Cardiac muscle cell (in vitro differentiated cells and primary cell): ENCODE measurements at places on chromosomes 1 and 21. TPM values are rescaled to one million over a fixed set of nuclear protein-coding genes. Genes with fewer than 3 reads are reported as not detected.
A peak's percentile ranks its signal among the peaks of the same experiment; 100 is the strongest.

- DNase-seq = peak; percentile 72
These were observed at the start of gene KIRREL1 for GRCh38 chr1:157993147-157993917. Gene KIRREL1, plus strand, starts transcription at chr1:157993645. Its CDS starts 32 bp downstream, at chr1:157993677.

HORMAD1 gene
- not detected in 2 replicates for polyA plus RNA-seq

DNAJC28 gene
- polyA plus RNA-seq = 4.8 and 6.6 TPM in 2 replicates

TDRD10 gene
- polyA plus RNA-seq = 0.54 and 1.0 TPM in 2 replicates

GRCh38 chr1:10117865-10118264, 85.1 kb downstream of the UBE4B start:
- no peak for DNase-seq

GRCh38 chr1:174911606-174912005, 88.1 kb upstream of the CACYBP start:
- DNase-seq = no peak

DNA sequence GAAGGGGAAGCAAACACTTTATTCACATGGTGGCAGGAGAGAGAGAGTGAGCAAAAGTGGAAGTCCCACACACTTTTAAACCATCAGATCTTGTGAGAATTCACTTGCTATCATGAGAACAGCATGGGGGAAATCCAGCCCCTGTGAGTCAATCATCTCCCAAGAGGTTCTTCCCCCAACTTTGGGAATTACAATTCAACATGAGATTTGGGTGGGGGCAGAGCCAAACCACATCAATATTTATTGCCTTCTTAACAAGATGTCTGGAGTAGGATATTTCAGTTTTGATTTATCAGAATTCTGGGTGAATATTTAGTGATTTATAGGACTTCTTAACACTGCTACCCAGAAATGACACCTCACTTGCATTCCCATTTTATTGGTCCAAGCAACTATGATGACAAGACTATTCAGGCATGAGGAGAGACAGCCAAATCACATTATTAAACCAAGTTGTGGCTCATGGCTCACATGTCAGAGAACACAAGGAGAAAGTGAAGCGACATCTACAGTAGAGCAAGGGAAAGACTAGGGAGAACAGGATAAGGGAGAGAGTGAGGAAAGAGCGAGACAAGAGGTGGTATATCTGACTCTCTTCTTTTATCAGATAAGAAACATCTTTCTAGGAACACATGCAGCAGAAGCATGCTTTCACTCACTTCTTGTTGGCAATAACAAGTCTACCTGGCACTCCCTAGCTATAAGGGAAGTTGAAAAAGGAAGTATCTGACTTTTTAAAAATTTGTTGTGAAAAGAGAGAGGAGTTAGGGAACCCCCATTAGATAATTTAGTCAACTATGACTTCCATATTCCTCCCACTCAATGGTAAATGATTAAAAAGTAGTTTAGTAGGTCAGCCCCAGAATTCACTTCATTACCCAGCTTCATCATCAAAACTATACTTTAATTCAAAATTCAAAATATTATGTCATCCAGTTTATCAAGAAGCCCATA, 36.6 kb upstream of the PTPRC start:
- no peak for DNase-seq

DNA sequence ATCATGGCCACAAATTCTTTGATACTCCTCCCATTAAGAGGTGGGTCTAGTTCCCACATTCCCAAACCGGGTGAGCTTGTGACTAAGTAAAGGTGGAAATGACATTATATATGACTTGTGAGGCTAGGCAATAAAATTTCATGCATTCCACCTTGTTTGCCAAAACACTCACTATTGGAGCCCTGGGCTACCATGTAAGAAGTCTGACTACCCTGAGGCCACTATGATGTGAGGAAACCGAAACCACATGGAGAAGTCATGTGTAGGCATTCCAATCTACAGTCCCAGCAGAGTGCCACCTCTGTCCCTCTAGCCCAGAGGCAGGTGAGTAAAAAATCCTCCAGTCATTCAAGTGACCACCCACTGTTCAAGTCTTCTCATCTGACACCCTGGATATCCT, 17.9 kb upstream of the SMG7 start:
- no peak for DNase-seq

- no peak for DNase-seq
These were observed 107.7 kb upstream of the ZNHIT6 start for GRCh38 chr1:85815906-85816305.

GRCh38 chr21:31220575-31220974, 123.5 kb downstream of the TIAM1 start:
- DNase-seq = peak; percentile 52

DNA sequence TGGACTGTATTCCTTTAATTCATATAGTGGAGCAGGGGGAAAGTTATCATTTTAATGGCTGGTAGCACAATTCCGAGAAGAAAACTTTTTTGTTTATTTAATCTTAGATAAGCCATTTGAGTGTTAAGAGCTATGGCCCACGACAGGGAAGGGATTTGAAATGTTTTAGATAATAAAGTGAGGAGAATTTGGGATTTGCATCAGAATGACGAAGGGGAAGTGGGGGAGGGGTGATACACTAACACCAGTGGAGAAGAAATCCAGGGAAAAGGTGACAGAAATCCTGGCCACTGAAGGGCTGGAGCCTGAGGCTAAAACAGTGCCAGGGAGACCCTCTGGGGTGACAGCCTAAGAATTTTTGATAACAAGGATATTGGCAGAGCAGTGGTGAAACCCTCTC, 21.0 kb downstream of the LEPR start:
- no peak for DNase-seq

DNA sequence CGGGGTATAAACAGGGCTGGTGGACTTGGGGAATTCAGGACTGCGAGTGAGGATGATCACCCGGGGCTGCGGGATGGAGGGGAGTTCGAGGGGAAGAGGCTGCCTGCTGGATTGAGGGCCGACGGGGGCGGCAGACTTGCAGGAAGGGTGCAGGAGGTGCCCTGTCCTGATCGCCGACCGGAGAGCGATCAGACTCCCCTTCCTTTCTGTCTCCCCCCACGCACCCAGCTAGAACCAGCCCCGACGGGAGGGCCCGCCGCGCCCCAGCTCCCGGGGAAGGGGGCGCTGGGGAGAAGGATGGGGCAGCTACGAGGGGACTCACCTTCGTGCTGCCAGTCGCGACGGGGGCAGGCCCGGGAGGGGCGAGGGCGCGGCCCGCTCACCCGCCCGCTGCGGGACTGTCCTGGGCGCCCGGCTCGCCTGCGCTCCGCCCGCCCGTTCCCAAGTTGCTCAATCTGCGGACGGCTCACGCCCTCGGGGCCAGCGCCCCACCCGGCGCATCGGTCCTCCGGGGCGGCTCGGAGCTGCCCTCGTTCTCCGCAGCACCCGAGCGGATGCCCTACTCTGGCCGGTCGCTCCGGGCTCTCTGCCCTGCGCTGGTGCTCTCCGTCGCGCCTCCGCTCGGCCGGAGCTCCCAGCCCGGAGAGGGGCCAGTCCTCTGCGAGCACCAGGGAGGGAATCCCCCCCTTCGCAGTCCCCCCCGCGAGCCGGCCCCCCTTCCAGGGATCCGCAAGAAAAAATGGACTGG, at the start of gene RSPO1:
Gene RSPO1 (minus strand): TSS at position 649 of the 748 bp plus-strand sequence. CDS start 5,231 bp downstream, outside the sequence.
- DNase-seq = peak; percentile 23

- DNase-seq = no peak
These were observed 239.3 kb upstream of the NEGR1 start for GRCh38 chr1:72521659-72522058.

- no peak for DNase-seq
These were observed 100.6 kb upstream of the ARTN start for GRCh38 chr1:43832998-43833397.

DNA sequence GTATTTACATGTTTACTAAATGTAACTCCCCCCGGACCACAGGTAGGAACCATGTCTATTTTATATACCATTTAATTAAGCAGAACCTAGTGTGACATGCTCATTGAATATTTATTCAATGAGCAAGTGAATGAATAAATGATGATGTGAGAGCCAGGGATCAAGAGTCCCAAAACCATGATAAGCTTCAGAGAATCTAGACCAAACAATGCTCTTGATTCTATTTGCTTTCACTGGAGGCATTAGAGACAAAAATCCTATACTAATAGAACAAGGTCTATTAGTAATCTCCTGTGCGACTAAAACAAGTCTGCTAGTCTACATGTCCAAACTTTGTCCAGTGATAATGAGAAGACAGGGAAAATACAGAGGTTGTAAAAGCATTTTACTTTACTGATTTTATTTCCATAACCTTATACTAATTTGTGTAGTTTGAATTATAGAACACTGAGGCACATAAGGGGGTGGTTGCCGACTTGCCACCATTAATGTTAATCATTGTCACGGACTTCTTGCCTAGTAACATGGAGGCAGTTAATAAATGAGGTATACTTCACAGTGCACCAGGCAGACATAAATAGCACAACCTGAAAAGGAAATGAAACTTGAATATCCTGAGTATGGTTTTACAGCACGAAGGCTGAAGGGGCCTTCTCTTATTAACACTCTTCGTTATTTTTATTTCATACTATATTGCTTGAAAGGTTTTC, 69.8 kb downstream of the TBX15 start:
- no peak for DNase-seq
